Tibial nerve (tissue), 4 donors: ENCODE measurements at places on chromosomes 13 and 19.

DNA sequence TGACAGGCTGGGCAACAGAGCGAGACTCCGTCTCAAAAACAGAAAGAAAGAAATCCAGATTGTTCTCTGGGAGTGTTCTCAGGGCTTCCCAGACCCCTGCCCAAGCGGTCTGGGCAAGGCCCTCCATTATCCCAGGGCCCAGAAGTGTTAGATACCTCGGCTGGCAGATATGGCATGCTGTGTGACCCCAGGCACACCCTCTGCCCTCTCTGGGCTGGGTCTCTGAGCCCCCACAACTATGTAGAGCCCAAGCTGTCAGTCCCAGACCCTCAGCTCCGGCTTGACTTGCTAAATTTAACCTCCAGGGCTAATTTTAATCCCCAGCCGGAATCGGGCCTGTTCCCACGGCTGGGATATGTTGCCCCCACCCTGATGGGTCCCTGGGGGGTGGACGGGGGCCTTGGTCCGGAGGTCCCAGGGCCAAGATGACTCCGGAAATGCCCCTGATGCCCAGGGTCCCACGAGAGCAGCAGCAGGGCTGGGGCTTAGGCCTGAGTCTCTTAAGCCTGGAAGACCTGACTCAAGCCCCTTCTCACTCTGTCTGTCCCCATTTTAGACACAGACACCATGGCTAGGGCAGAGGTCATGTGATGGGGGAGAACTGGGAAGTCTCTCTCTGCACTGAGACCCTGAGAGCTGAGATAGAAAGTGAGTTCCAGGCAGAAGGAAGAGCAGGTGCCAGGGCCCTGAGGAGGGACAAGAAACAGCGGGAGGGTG lies 14.5 kb upstream of the TMEM161A start:
- DNase-seq = no peak

- no peak for DNase-seq
These were observed 70.5 kb upstream of the ZNF420 start for GRCh38 chr19:37007587-37008220.

- DNase-seq = no peak
These were observed 12.1 kb downstream of the IGFL1 start for GRCh38 chr19:46241626-46242025.

DNA sequence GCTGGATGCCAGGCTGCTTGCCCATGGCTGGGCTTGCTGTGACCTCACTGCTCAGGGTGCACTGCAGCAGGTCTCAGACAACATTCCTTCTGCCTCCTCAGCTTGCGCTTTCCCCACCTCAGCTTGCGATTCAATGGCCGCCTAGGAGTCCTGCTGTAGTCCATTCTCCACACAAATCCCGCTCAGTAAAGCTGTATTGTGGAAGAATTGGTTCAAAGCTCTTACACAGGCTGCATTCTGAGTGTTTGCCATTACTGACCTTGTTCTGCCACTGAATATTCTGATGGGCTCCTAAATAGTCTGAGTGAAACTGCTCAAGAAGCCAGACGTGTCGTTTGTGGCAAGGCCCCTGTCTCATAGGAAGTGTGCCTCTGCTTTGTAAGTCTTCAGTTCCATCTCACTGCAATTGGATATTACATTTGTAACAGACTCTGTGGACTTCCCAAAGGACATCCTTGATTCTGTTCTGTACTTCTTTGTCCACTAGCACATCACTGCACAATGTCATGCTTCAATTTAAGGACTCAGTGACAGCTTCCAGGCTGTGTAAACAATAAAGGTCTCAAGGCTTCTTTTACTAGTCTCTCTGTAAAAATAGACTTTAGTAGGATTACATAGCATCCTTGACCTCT lies 49.8 kb downstream of the KATNAL1 start:
- no peak for DNase-seq

DNA sequence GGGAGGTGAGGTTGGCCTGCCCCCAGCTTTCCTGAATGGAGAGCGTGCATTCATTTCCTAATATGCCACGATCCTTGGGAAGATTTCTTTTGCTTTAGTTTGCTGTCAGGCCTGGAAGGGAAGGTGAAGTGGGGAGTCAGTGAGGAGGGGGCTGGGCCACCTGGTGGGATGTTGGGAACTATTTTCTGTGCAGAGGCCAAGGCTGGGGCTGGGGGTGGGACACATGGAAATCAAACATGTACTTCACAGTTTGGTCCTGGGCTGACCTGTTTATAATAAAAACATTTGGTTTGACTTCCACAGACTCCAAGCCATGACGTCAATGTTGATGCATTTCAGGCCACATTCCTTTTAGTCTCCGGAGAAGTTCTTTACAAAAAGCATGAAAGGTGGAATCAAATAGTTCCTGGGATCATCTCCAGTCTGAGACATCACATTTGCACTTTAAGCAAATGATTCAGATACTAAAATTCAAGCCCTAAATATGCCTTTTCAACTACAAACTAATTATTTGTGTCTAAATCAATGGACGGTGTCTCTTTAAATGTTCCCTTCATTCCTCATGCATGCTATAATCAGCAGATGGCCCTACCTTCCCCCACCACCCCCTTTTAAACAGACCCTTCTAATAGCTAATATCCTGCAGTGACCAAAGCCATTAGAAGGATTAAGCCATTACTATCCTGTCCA lies 41.5 kb upstream of the MEDAG start:
- DNase-seq = no peak

- DNase-seq = no peak
These were observed 40.0 kb downstream of the COL4A1 start for GRCh38 chr13:110266983-110267382.

DNA sequence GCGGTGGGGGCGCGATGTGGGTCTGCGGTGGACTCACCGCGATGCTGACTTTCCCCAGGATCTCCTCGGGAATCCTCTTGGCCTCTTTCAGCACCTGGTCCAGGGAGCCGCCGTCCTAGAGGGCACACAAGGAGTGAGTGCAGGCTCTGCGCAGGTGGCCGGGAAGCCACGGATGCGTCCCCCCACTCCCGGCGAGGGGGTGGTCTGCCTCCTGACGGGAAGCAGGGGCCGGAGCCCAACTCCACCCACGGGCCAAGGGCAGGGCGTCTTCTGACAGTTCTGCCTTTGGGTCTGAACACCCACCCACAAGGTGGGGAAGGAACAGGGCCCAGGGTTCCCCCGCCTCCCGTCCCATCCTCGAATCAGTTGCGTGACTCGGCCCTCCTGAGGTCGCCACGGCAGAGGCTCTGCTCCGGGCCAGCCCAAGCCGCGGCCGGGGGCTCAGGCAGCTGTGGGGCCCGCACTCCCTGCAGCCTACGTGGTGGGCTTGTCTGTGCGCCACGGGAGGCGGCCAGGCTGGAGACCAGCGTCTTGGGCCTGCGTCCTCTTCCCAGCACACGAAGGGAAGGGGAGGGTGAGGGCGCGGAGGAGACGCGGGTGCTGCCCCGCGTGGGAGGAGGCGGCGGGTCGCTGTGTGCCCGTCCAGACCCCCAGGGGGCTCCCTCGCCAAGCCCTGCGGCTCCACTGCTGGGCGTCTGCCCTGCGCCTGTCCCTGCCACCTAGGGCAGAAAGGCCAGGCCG lies 21.4 kb downstream of the MAP2K2 start:
- DNase-seq = no peak

- peak; percentile 98 for DNase-seq
These were observed 11.0 kb downstream of the FUZ start for GRCh38 chr19:49801966-49802661.

DNA sequence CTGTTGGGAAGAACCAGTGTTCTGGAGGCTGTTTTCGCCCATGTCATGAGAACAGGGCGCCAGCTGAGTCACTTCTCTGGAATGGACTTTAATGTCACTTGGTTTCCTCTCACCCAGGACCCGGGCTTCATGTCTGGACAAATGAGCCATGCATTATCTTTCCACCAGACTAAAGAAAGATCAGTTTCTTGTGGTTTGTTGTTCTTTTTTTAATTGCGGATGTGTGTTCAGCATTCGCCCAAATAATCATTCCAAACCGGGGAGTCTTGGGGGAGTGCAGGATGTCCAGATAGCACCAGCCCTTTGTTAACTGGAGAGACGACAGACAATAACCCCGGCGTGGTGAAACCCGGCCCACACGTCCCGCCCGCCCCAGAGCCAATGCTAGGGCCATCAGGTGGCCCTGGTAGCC lies 102.5 kb downstream of the COL4A2 start:
- DNase-seq = no peak

GRCh38 chr13:37418490-37418889 lies 180.1 kb downstream of the POSTN start:
- no peak for DNase-seq

DNA sequence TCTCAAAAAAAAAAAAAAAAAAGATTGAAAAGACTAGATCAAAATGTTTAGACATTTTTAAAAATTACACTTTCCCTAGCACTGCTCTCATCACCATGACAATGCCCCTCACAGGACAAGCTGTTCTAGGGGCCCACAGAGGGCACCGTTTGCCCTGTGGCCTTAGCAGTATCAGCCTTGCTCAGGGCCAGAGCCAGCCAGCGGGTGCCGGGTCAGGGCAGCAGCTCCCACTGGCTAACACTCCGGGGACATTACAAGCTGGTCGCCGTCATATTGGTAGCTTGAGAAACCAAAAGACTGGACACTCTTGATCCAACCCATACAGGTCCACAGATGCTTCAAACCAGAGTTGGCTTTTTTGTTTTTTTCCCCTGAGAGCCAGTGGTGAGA lies 18.0 kb downstream of the CAPN12 start:
- DNase-seq = no peak

DNA sequence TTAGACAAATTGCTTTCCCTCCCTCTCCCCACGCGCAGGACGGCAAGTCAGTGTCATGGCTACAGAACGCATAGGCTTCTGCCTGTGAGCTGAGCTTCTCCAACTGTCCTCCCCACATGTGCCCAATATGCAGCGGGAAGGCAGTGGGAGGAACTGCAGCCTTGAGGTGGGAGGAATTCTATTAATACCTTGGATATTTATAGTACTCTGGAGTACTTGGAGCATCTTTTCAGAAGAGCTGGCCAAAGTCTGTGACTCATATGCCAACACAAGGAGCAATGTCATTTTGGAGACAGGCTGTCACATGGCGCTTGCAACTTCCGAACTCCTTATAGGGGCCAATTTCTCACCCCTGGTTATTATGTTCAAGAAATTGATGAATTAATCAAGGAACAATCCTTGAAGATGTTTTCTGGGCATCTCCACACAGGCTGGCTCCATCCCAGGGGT lies 245.0 kb upstream of the SERP2 start:
- no peak for DNase-seq

- no peak for DNase-seq
These were observed 20.0 kb downstream of the GARRE1 start for GRCh38 chr19:34274284-34274826.

DNA sequence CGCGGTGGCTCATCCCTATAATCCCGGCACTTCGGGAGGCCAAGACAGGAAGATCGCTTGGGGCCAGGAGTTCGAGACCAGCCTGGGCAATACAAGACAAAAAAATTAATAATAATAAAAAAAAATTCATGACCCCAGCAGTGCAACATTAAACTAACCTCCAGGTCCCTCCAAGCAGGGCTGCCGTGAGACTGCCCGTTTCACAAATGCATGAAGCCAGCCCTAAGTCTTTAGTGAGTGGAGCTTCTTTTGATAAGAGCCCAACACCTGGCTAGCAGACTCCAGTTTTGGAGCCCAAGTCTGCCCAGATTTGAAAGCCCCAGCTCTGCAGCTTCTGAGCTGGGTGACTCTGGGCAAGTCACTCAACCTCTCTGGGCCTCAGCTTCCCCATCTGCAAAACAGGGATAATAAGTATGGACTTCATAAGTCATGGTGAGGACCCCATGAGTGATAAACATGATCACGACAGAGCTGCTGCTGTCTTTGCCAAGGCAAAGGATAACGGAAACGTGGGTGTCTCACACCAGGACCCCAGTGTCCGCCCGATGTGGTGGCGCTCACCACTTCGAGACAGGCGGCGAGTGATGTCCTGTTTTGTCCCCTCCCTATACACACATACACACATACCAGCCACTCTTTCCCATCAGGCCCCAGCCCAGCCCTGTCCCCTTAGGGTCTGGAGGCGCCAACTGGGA lies 38.4 kb upstream of the NANOS3 start:
- no peak for DNase-seq

DNA sequence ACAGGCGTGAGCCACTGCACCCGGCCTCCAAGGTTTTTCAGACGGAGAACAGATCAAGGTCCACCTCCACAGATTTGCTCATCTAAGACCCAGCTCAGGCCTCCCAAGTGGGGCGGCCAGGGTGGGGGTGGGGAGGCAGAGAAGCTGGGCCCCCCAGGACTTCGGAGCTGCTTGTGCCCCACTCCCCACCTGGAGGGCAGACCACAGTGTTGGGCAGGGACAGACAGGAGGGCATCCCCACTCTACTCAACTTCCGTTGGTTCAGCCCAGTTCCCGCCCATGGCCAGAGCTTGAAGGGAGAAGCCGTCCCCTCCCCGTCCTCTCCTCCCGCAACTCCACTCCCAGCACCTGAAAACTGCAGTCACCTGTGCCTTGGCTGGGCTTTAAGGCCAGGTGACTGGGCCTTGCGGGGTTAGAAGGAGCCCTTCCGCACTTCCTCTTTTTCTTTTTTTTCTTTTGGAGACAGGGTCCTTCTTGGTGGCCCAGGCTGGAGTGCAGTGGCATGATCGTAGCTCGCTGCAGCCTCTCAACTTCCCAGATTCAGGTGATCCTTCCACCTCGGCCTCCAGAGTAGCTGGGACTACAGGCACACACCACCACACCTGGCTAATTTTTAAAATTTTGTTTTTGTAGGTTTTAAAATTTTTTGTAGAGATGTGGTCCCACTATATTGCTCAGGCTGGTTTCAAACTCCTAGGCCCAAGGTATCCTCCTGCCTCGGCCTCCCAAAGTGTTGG lies 734 bp upstream of the LRRC8E start:
- no peak for DNase-seq

DNA sequence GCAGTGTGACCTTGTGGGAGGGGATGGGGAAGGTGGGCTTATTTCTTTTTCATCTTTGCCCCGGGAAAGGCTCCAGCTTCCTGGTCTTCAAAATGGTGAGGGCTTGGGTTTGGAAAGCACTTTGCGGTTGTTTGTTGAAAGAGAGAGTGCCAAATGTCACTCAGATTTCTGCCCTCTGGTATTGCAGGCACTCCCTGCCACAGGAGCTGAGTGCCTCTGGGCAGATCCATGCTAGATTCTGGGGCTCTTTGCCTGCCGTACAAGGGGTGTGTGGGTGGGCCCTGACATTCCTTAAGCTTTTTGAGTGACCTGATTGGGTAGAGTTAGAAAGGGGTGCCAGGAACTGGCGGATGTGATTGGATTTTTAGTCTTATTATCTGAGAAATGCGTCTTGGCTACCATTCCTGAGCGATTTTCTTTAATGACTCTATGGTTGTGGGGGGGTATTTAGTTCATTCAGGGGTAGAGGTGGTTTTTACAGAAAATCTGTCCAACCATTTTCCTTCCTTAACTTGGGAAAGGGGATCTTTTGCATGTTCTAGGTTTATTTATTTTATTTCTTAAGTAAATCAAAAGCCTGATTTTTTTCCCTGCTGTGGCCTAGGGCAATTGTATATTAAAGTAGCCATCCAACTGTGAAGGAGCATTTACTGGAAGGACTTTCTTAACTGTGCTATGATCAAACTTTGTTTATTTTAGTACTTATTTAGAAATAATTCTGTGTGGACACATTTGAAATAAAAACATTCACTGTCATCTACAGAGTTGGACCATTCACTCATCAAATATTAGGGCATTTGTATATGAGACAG lies 3.2 kb downstream of the ARHGAP35 start:
- no peak for DNase-seq
